ENCODE measurements at places on chromosomes 6 and 20.

GRCh38 chr6:80523010-80523409, 416.5 kb downstream of the BCKDHB start:
- no peak for DNase-seq

DNA sequence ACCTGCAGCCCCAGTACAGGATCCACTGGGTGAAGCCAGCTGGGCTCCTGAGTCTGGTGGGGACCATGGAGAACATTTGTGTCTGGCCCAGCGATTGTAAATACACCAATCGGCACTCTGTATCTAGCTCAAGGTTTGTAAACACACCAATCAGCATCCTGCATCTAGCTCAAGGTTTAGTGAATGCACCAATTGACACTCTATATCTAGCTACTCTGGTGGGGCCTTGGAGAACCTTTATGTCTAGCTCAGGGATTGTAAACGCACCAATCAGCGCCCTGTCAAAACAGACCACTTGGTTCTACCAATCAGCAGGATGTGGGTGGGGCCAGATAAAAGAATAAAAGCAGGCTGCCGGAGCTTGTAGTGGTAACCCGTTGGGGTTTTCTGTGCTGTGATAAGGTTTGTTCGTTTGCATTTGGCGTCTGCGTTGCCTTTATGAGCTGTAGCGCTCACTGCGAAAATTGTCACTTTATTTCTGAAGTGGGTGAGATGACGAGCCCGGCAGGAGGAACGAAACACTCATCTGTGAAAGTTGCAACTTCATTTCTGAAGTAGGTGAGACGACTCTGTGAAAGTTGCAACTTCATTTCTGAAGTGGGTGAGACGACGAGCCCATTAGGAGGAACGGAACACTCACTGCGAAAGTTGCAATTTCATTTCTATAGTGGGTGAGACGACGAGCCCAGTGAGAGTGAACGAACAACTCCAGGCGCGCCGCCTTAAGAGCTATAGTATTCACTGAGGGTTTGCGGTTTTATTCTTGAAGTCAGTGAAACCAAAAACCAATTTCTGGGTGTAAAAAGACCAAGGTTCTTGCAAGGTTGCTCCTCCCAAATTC, 31.1 kb downstream of the SERPINB6 start:
- DNase-seq: no peak

DNA sequence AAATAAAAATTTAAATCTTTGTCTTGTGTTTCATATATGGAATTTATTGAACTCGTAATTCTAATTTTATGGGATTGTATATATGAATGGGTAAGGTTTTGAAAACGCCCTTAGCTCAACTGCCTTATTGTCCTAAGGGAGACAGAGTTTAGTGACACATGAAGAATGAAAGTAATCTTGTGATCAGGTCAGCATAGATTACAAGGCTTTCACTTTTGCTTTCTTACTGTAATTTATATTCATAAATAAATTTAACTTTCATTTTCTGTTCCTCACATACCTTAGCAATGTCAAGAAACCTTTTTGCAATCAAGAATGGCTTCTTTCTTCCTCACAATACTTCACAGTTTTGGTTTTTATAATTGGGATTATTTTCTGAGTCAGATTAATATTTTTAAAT, 14.4 kb downstream of the KPNA5 start:
- no peak for DNase-seq

DNA sequence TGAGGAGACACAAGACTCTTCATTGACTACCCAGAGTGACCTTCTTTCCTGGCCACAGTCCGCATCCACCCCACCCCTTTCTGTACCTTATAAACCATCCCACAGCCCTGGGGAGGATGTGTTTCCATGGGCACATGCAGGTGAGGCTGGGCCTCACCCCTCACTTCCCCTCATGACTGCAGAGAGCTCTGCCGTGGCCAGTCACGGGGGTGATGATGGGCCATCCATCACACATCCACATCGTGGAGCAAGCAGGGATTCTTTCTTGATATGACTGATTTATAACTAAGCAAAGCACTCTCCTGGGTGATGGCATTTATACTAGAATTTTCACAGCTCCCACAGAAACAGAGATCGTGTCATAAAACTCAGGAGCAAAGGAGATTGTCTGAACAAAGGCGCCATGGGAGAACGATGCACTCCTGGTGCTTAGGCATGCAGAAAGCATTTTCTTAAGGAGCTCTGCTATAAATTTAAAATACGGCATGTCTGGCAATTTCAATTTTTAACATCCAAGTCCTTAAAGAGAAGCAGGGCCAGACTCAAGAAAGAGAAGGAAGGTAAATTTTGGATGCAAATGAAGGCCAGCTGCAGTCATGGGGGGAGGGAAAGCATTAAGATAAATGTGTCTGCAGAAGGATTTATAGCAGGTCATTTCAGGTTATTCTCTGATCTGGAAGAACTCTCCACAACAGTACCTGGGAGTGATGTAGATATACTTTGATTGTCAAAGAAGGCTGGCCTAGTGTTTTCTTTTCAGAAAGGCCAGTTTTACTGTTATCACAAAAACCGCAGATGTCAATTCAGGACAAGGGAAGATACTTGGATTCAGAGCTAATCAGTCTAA, 777.0 kb downstream of the C6orf118 start:
- DNase-seq: no peak

GRCh38 chr6:81766482-81767069, 14.1 kb upstream of the TENT5A start:
- no peak for DNase-seq

- no peak for DNase-seq
These were observed 37.5 kb upstream of the ENPP5 start for GRCh38 chr6:46208303-46208702.

DNA sequence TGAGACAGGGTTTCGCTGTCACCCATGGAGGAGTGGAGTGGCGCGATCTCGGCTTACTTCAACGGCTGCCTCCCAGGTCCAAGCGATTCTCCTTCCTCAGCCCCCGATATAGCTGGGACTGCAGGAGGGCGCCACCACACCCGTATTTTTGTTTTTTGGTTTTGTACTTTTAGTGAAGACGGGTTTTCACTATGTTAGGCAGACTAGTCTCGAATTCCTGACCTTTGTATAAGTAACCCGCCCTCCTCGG, 115.4 kb upstream of the BTN3A2 start:
- DNase-seq: peak; percentile 55

- DNase-seq: no peak
These were observed 93.7 kb upstream of the PROKR2 start for GRCh38 chr20:5410470-5410869.

DNA sequence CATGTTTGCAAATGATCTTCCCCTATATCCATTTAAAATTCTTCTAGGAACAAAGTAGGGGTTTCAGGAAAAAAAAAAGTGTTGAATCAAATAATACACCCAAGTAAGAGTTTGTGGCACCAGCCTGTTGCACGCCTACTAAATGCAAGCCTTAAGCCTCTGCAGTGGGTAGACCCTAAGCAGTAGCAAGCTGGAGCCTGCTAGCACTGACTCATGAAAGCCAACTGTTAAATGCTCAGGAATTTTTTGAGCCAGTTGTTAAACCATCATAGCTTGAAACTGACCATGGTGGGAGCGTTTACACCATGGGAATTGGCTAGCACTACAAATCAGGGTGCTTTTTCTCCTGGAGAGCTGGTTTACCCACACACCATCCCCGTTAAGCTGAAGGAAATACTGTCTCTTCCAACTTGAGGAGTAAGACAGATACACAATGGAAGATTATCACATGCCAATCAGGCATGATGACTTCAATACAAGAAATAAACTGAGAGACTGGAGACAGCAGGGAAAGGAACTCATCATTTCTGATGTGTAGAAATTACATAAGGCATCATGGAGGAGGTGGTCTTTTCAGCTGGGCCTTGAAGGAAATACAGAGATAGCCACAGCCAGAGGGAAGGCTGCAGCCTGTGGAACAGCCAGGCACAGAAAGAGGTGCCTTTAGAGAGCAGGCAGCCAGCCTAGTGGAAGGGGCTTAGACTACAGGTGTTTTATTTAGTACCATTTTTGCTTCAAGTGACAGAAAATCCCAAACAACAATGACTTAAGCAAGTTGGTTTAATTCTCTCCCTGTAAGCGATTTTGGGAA, 110.8 kb downstream of the SNX5 start:
- DNase-seq: no peak

DNA sequence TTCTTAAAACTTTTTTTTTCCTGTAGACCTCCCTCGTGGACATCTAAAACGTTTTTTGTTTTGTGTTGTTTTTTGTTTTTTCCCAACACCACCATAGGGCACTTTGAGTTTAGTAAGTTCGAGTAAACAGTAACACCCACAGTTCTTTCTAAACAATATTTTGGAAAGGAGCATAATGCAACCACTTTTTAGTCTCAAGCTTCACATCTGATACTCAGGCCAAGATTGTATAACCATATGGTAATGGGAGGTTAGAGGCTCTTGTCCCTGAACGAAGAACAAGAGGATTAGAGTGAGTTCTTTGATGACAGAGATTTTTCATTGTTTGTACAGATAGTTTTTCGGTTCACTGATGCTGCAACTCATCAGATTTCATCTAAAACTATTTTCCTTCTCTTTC, 144.6 kb downstream of the MTHFD1L start:
- no peak for DNase-seq

DNA sequence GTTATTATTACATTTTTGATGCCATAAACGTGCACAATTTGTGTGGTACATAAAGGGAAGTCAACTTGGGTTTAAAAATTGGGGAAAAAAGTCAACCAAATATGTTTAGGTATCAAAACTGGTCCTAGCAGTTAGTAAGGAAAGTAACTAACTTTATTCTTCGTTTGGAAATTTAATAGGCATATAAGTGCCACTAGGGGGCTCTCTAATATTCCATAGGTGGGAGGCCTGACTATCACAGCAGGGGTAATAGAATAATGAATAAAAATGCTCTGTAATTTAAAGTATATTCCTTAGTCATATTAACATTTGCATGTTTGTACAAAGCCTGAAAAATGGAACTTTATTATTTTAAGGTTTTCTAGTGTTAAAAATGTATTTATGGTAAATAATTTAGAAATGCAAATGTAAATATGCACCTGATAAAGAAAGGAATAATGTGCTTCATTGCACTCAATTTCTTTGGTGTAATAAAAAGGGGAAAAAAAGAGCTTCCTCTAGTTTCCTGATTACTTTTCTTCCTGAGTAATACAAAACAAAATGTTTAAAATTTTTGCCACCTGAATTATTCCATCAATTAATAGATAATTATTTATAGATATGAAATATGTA, 125.7 kb upstream of the HDAC2 start:
- DNase-seq: peak; percentile 1

DNA sequence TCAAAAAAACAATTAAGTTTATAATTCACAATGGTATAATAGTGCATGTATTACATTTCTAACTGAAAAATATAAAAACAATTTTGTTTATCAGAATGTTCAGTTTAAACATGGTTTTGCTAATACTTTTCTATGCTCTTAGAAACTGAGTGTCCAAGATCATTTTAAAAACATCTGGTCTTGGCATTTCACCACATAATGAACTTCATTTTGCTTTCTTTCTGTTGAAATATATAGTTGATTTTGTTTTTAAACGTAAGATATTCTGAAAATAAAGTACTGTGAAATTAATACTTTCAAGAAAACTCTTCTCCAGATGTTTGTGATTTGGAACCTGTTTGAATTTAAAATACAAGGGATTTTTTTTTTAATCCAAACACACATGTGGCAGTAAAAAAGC, 264.4 kb downstream of the COL12A1 start:
- no peak for DNase-seq

- no peak for DNase-seq
These were observed 95.3 kb upstream of the RSPO3 start for GRCh38 chr6:127023001-127023778.

DNA sequence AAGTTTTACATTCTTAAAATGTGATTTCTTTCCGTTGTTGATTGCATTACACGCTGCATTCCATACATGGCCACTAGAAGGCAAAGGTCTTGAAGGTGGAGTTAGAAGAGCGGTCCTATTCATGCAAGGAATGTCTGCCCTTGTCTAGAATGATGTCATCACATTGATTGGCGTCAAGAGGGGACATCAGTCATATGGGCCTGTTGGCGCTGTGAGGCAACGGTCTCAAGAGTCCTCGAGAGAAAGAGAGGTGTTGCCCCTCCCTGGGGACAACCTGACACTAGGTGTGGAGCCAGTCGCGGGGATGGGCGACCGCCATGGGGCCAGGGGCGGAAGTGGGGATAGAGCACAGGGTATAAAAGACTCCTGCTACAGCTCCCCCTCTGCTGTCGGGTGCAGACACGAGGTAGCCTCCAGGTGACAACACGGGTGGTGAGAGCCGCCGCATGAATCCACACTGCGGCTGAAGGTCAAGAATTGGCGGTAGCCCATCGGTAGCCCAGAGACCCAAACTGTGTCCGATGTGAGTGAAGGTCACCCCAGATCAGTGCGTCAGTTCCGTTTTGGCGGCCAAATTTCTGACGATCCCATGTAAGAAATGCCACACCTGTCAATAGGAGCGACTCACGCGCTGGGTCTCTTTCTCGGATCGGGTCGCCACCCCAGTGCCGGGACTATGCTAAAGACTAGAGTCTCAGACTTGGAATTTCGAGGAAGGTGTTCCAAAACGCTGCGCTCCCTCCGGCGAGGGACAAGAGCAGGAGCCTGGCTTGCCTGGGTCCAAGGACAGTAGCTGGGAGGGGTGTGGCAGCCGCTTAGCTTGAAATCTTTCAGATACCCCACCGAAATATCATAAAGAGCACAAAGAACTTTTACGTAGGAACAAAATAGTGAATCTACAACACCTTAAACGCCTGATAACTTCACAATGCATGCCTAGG, 93.2 kb upstream of the ZNF184 start:
- no peak for DNase-seq

DNA sequence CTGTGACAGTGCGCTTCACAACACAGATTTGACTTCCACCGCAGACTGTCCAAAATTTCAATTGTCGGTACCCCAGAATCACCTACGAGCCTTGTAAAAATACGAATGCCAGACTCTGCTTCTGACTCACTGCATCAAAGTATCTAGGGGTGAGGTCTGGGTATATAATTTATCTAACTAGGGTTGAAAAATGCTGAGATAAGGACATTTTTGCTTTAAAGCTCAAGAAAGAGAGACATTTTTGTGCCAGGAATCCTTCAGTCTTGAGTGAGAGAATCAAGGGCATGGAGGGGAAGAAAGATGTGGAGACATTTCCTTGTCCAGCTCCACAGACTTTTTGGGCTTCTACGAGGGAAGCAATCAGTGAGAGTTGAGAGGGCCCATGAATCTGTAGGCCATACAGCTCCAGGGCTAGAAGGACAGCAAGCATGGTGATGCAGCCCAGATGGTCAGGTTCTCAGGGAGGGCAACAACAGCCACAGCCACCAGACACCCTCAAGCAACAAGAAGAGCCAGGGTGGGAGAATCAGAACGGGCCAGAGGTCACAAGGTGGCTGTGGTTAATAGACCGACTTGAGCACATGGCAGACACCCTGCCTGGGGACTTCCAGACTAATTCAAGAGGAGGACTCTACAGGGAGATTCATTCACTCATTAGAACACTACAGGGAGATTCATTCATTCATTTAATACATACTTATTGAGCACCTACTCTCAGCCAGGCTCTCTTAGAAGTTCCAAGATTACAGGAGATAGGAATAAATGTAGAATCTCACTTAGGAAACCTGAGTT, 211.1 kb upstream of the PRDM1 start:
- DNase-seq: no peak

Measured in NCI-H2081 (cell line).